ENCODE measurements at places on chromosomes 6 and 20. TPM values are rescaled to one million over a fixed set of nuclear protein-coding genes. Genes with fewer than 3 reads are reported as not detected.

Gene BPI
- polyA plus RNA-seq, result 1.5 TPM

Gene AIG1
- 95.6 TPM for polyA plus RNA-seq

Gene NR2E1
- not detected for polyA plus RNA-seq

Gene CFAP61
- 3.2 TPM for polyA plus RNA-seq

Gene WFDC9
- polyA plus RNA-seq, result not detected

Gene RSPO3
- 28.8 TPM for polyA plus RNA-seq

Gene BTBD3
- 66.1 TPM for polyA plus RNA-seq

Gene GPR6
- not detected for polyA plus RNA-seq

Gene TEAD3
- 64.4 TPM for polyA plus RNA-seq

Gene HAO1
- polyA plus RNA-seq, result 0.27 TPM

Gene TGM2
- polyA plus RNA-seq, result 35.9 TPM

Gene PI16
- 2.2 TPM for polyA plus RNA-seq

Gene FAXC
- 5.6 TPM for polyA plus RNA-seq

Gene SMOC2
- polyA plus RNA-seq, result 33.0 TPM

Gene UNC5CL
- 4.7 TPM for polyA plus RNA-seq

All from left renal cortex interstitium (tissue), 4 donors.